Esophagus squamous epithelium (tissue), 5 donors: ENCODE measurements at places on chromosomes 7 and 10.

DNA sequence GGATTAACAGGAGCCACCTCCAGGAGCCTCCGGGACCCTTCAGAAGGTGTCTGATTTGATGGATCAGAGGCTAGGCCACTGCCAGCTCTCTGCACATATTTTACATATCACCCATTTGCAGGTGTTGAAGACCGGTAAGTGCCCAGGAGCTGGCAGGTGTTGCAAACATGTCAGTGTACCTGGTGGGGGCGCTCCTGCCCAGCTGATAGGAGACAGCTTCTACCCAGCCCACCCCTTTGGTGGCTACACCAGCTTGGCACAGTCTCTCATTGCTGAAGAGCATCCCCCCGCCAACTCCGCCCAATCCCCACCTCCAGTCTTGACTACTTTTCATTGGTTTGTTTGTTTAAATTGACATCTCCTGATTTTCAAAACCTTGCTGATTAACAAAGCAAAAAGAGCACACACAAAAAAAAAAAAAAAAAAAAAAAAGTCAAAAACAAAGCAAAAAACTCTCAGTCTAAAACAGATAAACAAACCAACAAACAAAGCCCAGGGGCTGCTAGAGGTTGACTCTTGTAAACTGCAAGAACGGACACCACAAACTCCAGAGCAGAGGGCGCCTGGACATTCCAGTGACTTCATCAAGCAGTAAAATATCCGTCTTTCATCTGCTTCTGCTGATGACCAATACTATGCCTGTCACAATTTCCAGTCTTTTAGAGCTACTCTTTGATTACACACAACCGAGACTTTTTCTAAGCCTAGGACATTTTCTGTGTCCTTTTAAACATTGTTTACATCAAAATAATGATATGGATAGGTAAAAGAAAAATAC lies 275.3 kb downstream of the NRG3 start:
- no peak for DNase-seq

- no peak for DNase-seq
These were observed 161.6 kb downstream of the BICC1 start for GRCh38 chr10:58674251-58674650.

GRCh38 chr7:100430493-100431285 lies 1.1 kb downstream of the MEPCE start:
- no peak for DNase-seq

DNA sequence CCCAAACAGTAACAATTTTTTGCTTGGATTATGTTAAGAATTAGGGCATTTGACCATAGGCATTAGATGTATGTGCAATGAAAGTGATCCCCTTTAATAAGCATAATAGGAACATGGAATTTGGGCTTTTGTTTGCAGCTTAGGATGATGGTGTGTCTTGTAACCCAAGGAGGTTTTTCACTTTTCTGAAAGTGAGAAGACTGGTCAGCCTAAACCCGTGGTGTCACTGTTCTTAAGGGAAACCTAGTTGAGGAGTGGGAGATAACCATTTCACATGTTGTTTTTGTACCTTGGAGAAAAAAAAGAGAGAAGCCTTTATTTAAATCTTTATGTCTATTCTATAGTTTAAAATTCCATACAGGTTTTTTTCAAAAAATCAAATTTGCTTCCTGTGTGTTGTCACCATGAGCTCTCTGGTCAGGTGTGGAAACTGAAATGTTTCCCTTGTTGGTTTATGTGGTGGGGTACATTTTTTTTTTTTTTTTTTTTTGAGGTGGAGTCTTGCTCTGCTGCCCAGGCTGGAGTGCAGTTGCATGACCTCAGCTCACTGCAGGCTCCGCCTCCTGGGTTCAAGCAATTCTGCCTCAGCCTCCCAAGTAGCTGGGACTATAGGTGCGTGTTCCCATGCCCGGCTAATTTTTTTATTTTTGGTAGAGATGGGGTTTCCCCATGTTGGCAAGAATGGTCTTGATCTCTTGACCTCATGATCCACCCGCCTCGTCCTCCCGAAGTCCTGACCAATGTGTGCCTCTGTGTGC lies 7.7 kb downstream of the CCM2 start:
- no peak for DNase-seq

DNA sequence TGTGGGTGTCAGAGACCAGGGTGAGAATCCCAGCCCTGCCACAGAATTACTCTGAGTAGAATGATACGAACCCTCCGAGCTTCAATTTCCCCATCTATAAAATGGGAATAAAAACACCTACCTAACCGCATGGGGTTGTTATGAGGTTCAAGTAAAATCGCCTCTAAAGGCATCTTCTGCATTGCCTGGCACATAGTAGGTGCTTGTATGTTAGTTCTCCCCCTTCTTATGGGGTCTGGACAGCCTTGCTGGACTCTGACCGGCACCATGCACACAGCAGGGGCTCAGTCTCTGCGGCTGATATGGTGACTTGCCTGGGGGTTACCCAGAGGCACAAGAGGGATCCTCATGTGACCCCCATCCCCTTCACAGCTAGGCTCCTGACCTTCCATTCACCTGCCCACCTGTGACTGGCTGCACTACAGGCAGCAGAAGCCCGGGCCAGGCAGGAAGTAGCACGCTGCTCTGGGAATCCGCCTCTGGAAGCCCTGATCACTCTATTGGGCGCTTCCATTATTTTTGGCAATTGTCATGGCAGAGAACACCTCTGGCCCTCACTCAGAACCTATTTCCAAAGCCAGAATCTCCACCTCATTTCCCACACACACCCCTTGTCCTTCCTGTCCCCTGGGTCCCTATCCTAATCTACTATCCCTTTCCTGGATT lies 6.0 kb downstream of the SH3PXD2A start:
- DNase-seq: no peak

DNA sequence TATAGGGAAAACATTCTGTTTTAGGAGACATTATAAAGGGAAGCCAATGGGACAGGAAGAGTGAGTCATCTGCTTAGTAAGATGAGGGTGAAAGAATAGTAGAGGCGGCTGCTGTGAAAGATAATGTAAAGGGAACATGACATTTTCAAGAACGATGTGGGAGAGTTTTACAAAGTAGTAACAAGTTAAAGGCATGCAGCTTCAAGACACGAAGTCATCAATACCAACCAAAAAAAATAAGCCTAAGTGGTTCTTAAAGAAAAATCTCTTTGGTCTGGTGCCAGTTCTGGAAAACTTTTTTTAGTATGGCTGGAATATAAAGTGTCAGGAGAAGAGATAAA lies 6.1 kb downstream of the GSTO1 start:
- no peak for DNase-seq

DNA sequence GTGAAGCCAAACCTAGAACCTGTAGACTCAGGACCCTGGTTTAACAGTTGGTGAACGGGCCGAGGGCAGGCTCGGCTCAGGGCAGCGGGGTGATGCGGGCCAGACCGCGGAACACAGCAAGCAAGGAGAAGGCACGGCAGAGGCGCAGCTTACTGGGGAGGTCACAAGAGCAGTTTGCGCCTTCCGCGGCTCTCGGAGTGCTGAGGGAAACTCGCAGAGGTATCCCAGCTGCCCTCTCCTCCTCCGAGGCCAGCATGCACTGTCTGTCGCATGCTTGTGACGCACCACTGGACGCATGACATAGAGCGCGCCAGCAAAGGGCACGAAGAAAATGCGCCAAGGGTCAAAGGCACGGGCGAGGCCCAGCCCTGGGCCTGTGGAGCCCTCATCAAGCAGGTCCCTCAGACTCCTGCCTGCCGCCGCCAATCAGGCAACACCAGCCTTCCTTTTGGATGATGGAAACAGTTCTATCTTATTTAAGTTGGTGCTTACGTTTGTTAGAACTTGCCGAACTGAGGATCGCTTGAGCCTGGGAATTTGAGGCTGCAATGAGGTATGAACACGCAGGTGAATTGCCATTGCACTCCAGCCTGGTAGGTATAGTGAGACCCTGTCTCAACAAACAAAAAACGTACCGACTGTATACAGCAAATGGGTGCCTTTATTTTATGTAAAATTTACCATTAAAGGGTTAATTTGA lies 574.3 kb upstream of the GHITM start:
- DNase-seq: no peak

GRCh38 chr10:1217237-1217587 lies 161.0 kb downstream of the WDR37 start:
- DNase-seq: no peak
